ENCODE measurements at places on chromosomes 3 and 15.

GRCh38 chr3:168250415-168250861 is 154.7 kb upstream of the GOLIM4 start:
- no peak for DNase-seq

- DNase-seq, result no peak
These were observed 129.1 kb downstream of the WNT7A start for GRCh38 chr3:13750731-13751130.

DNA sequence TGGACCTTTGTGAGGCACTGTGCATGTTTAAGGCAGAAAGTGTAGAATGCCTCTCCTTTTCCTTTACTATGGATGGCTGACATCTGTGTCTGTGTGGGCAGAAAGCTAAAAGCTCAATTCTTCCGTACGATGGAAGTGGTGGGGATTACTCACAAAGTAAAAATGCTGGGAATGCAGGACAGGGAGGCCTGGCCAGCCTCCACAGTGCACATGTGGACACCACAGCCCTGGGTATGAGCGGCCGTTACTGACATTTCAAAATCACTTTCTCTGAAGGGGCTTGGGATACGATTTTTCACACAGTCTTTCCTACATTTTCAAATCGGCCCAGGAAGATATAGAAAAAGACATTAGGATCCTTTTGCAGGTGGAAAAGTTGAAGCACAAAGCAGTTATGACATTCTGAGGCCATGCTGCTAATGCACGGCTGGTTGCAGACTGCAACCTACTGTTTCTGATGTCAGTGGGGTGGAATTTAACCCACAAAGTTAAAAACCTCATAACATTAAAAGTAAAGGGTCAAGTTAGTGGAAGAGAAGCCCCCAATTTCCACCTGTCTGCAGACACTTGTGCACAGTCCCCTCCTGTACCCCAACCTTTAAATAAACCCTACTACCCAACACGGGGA is 27.9 kb downstream of the EHD4 start:
- no peak for DNase-seq

DNA sequence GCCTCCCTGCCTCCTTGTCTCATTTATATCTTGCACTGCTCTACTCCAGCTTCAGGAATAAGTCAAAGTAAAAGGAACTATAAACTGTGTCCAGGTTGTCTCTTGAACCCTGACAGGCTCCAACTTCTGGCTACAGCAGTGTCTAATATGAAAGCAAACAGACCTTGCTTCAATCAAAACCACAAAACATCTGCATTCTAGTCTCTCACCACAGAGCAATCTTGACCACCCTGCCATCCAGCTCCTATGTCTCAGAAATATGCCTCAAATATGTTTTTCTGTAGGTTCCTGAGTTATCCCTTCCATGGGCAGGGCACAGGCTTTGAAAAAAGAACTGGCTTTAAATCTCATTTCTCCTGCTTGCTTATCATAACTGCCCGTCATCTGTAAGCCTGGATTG is 13.0 kb upstream of the RAMAC start:
- DNase-seq, result no peak

DNA sequence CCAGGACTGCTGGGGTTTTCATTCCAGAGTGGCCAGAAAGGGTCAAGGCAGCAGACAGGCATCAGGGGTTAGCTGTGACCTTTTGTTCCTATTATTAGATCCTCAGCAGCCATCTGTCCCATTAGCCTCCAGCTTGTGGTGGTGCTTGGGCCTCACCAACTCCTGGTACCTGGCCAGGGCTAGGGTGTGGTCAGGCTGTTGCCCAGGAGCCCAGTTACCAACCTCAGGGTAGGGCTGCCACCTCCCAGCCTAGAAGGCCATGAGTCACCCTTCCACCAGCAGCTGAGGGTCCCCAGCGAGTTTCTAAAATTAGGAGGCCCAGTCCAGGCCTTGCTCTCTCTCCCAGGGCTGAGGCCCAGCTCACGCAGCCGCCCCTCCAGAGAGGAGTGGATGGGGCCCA is 12.2 kb downstream of the TMEM43 start:
- no peak for DNase-seq

- no peak for DNase-seq
These were observed 13.9 kb downstream of the NUP210 start for GRCh38 chr3:13406190-13406589.

GRCh38 chr3:99269606-99270351 is 368.3 kb upstream of the DCBLD2 start:
- peak; percentile 25 for DNase-seq

DNA sequence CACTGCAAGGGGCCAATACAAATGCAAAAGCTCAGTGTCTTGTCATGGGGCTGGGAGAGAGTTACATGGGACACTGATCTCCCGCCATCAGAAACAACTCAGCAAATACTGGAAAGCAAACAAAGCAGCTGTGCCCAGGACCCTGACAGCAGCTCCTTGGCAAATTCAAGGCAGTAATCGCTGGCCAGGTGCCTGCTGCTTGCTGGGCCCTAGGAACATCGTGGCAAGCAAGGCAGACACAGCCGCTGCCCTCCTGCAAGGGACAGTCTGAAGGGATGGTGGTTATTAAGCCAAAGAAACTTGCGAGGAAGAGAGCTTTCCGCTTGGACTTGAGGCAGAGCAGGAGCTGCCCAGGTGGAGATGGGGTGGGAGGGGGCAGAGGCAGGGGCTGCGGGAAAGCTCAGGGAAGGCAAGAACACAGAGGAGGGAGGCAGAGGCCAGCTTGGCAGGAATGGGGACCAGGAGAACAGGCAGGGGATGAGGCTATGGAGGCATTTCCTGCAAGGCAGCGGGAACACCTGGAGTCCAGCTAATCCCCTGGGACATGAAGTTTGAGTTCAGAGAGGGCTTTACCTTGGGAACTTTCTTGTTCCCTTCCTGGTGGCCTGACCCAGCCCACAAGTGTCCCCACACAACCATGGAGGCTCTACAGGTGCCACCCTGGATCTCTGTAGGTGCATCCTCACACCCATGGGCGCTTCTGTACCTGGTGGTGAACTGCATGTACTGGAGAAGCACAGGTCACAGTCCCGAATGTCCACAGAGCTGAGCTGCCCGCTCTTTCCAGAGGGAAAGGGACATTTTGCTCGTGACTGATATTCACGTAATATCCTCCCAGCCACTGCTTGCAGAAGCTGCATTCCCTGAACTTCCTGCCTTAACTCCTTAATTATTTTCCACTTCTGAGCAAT is 78.7 kb upstream of the ATP2B2 start:
- DNase-seq, result no peak

GRCh38 chr3:126914226-126914625 is 68.7 kb upstream of the PLXNA1 start:
- no peak for DNase-seq

DNA sequence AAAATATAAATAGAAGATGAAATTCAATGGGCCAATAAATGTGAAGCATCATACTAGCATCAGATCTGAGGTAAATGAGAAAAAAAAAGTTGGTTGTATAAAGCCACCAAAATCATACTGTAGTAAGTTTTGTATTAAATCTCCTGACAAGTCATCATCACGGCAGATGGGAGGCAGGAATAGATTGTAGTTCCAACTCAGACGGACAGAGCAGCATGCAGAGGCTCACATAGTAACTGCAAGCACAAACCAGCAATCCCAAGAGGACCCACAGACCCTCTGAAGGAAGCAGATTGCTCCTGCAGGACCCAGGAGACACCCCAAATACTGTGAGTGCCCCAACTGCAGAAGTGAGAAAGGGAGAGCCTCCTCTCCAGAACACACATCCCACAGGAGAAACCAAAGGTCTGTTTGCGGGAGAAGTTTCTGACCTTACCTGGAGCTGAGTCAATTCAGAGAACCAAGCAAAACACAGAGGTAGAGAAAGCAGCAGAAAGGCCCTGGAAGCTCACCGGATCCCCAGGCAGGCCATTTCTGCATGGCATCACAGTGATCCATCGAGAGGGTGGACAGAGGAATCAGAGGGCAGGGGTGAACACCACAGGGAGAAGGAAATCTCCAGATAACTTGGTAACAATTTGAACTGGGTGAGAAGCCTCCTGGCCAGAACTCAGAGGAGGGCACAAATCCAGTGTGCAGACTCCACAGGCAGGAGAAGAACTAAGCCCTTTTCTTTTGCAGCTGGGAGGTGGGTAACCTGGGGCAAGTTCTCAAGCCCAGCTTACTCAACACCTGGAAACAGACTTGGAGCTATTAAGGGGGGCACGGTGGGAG is 141.6 kb upstream of the ARHGEF26 start:
- DNase-seq, result peak; percentile 8

DNA sequence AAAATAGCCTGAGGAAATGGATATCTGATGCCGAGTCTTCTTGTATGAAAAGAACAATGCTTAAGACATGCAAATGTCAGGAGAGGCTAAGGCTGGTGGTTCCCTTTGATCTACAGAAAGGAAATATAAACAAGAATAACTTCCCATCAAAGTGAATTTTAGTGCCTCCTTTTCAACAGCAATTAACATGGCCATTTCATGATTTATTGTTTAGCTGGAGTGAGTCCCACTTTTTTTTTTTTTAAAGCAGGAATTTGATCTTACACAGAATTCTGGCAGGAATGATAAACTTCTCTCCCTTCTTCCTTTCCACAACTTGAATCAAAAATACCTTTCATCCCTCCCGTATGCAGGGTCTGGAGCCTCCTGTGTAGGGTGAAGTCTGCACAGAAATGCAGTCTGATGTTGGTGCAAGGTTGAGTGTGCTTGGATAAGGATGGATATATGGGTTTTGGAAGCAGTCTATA is 287.0 kb downstream of the MEX3B start:
- DNase-seq, result no peak

GRCh38 chr15:89221543-89221942 is at the start of gene RLBP1:
TSS of gene RLBP1 (minus strand) at chr15:89221579. CDS start at chr15:89218975, 2,604 bp downstream.
- DNase-seq, result peak; percentile 54

Measured in Ammon's horn (tissue), 1 donor.